Stimulated activated CD4-positive, alpha-beta T cell treated with anti-CD3 and anti-CD28 coated beads, Interleukin-2, amount 100 ng/mL, for 24 hours (primary cell): ENCODE measurements at places on chromosomes 7 and 10.

GRCh38 chr7:115097175-115097671, 175.3 kb downstream of the MDFIC start:
- DNase-seq: no peak

GRCh38 chr7:38215115-38215514, 37.1 kb downstream of the STARD3NL start:
- DNase-seq: no peak

- DNase-seq: no peak
These were observed 85.9 kb downstream of the TAX1BP1 start for GRCh38 chr7:27825891-27826290.

- DNase-seq: no peak
These were observed 41.5 kb upstream of the EBLN1 start for GRCh38 chr10:22259280-22259679.

DNA sequence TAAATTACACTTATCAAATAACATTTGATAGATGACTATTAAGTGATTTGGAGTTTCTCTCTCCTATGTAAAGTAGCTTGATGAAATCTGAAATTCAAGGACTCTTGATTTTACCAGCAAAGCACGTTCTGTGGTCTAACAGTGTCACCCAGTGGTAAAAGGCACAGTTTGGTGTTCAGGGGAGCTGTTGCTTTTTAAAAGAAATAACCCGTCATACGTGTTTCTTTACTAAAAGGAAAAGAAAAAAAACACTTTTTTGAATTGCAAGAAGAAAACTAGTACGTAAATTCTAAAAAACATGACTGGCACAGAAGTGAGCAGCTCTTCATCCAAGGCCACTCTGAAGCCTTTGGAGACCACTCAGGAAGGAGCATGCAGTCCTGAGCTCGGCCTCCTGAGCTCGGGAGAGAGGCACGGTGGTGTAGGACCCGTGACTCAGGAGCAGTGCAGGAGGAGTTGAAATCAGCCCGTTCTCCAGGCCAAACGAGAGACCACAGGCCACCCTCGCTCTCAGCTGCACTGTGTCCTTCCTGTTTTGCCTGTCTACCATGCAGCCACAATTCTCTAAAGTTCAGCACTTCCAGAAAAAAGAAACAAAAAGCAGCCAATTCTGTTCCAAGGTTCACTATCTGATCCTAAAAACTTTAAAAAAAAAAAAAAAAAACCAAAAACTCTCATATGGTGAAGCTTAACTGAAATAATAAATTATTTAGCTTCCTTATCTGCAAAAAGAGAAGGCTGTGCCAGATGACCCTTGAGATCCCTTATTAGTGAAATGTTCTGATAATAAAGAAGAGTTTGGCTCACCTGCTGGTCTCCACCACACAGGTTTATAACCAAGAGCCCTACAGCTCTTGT, 212.6 kb upstream of the FRMD4A start:
- peak; percentile 31 for DNase-seq

GRCh38 chr7:155490697-155491628, 33.0 kb downstream of the EN2 start:
- DNase-seq: peak; percentile 34

DNA sequence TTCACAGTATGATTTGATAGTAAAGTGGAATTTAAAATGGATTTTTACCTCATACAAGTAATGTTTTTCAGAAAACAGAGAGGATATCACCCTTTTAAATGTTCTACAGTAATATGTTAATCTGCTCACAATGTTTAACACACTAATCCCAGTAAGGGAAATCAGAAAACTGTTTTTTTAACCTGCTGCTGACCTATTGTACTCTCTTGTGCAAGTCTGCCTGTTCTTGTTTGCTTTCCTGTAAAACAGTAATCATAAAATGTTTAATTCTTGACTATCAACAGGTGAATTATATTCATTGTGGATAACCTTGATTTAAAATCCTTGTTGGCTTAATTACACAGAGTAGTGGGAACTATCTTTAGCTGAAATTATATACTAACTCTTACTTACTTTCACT, 126.4 kb downstream of the GNAT3 start:
- DNase-seq: no peak

DNA sequence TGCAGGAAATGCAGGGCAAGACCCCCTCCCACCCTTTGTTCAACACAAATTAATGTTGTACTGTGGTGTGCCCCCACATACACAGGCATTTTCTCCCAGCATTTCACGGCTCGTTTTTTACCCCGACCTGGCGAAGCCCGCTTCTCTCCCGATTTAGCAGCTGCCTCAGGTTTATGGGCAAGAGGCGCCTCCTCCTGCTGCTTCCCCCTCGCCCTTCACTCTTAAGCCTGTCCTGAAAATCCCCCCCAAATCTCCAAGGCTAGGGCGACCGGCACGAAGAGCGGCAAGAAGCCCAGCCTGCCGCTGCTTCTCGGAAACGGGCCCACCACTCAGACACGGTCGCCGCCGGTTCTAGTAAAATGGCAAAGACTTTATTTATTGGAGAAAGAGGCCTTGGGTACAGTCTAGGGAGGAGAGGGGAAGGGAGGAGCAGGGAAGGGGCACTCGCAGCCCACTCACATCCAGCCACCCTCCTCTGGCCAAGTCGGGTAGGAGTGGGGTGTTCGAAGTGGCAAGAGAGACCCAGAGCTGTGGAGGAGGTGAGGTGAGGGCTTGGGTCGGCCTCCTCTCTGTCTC, 3.3 kb downstream of the LBX1 start:
- DNase-seq: no peak

- DNase-seq: no peak
These were observed 417.6 kb downstream of the GLRX3 start for GRCh38 chr10:130553826-130554225.

DNA sequence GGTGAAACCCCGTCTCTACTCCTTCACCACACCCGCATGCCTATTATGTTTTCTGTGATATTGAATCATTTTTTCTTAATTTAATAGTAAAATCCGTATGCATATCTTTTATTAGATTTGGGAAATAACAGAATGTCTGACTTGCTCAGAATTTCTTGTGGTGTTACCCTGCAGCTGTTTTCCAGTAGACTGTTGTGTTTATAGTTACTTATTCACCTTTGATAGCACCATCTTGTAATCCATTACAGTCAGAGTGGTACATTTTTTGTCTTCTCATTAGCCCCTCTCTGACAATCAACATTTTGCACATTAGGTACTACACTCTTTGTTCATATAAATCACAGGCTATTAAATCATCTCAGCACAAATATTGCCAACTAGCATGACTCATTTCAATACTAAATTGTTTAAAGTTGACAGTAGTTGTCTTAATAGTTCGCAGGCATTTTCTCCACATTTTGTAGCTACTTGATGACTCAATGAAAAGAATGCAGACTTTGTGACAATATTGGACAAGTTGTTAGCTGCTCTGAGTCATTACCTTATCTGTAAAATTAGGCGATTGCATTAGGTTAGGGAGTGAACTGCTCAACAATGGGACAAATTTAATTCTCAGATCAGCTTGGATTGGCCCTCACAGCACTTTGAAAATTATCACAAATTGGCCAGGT, 17.8 kb upstream of the SLC16A12 start:
- no peak for DNase-seq

DNA sequence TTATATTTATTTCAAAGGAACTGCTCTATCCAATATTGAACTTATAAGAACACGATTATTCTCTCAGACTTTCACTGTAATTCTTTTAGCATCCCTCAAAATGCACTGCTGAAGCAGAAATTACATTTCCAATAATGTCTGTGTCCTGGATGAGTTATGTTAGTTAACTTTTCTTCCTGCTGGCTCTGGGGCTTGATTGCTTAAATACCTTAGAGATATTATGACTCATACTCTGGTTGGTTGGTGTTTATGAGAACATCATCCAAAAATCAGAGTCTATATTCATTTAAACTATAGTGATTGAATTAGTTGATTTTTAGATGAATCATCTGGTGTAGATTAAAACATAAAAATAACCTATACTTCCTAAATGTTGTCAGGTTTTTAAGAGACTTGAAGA, 246.3 kb upstream of the VWC2 start:
- DNase-seq: no peak

DNA sequence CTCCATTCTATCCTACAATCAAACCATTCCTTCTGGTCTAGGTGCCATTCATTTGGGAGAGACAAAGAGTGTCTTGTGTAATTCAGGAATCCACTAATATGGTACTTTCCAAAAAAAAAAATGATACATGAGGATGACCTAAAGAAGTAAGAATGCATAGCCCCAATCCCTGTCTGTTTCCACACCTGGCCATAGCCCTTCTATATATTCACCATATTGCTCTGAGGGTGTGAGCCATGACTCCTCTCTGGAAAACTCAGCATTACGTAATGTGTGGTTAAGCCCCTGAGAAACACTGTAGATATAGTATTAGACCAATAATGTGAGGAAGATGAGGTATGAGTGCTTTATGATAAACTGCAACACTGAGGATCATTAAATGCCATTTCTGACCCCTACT, 592.7 kb downstream of the INHBA start:
- no peak for DNase-seq

- no peak for DNase-seq
These were observed 22.0 kb upstream of the TMEM120A start for GRCh38 chr7:76016191-76016947.

DNA sequence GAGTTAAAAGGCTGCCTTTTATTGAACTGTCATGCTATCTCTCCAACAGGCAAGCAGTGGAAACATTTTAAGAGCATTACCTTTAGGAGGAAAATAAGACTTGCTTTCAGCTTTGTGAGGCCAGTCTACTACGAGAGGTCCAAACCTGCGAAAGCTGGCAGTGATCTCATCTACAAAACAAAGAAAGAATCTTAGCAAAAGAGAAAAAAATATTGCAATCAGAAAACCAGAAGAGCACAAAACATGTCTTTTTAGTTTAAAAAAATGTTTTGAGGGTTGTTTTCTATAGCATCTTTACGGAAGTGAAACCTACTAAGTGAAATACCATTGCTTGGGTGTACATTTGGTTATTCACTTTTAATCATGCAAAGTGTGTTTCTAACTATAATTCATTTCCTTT, 147.9 kb downstream of the CPEB3 start:
- no peak for DNase-seq

DNA sequence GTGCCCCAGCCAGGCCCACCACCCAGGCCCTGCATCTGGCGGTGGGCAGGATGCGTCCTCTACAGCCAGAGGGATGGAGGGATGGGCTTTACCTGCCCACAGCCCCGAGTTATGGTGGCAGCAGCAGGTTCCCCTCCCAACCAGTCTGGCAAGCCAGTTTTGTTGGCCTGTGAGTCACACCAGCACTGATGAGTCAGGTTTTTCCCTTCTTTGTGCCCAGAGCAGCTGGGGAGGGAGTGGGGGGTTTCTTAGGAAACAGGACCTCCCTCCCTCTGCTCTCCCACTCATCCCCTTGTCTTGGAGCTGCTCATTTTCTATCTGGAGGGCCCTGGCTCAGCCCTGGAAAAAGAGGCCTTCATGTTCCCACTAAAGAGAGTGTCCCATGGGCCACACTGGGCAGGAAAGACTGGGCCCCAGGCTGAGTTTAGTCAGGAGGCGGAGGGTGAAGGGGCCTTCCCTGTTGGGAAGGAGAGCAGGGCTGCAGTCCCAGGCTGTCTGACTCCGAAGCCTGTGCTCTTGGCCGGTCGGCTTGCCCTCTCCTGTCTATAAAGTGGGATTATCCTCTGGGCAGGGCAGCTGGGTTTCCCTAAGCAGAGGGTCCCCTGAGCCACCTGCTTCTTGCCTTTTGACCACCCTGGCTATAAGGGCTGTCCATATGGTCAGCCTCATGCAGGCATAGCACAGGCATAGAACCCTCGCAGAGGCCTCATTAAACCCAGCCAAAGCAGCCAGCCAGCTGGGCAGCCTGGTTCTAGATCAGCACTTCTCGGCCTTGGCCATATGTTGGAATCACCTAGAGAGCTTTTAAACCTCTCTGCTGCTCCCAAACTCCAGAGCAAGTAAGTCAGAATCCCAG, 30.2 kb upstream of the ANKRD2 start:
- peak; percentile 51 for DNase-seq

DNA sequence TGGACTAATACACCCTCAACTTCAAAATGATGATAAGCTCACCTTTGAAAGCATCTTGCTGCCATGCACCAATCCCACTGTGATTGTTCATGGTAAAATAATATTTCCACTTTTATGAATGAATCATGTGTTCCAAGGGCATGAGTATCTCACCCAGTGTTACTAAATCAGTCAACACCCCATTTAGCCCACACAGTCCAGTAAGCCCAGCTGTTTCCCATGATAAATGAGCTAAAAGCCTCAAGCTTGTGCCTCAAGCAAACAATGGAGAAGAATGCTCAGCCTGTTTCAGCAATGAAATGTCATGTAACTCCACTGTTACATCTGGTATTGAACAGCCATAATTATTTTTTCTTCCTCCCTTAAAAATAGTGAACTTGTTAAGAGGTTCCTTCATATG, 442.5 kb downstream of the XPNPEP1 start:
- no peak for DNase-seq

GRCh38 chr10:122485670-122486069, 24.3 kb downstream of the HTRA1 start:
- no peak for DNase-seq

GRCh38 chr7:80671744-80672143, 33.3 kb downstream of the CD36 start:
- no peak for DNase-seq

GRCh38 chr10:75932921-75933320, 501.5 kb downstream of the LRMDA start:
- no peak for DNase-seq

- DNase-seq: no peak
These were observed 50.6 kb downstream of the ARHGAP22 start for GRCh38 chr10:48554246-48554645.

DNA sequence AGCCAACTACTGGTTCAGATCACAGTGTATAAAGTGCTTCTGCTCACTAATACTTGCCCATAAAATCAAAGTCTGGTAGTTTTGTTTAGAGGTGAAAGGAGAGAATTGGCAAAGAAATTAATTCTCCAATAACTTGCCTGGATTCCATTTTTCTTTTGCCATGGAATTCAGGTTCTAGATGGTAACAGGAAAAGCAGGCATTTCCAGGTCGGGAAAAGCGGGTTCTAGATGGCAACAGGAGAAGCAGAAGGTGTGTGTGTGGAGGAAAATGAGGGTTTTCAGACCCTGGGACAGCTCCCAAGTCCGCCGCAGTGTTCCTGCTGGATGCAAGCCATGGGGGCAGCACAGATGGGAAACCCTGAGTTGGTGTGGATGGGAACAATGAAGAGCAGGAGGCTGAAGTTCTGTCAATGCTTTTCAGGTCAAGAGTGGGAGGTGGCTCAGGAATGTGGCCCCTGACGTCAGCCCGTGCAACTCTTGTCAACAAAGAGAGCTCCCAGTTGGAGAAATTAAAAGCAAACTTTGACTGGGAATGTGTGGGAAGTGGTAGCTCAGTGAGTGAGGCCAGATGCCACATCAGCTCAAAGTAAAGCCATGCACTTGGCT, 696.7 kb downstream of the LRMDA start:
- no peak for DNase-seq

GRCh38 chr7:154423231-154423630, 371.0 kb downstream of the DPP6 start:
- DNase-seq: no peak

DNA sequence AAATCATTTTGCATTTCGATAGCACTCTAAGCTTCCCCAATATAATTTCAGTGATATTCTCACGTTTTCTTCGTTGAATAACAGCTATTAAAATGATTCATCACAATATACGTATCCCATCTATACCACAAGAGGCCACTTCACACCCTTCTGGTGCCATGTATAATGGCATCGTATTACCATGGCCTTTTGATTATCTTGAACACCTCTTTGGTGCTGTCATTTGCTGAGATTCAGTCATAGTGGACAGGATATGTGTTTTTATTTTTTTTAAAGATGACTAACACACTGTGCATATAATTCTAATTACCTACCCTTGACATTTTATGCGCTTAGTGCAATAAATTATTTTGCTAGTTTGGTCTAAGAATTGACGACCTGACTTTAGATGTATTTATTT, 6.7 kb upstream of the INSYN2A start:
- no peak for DNase-seq
